ENCODE measurements at places on chromosomes 2 and 18. TPM values are rescaled to one million over a fixed set of nuclear protein-coding genes. Genes with fewer than 3 reads are reported as not detected.

GRCh38 chr2:52880872-52881271 lies 886.7 kb upstream of the CHAC2 start:
- no peak for DNase-seq

DNA sequence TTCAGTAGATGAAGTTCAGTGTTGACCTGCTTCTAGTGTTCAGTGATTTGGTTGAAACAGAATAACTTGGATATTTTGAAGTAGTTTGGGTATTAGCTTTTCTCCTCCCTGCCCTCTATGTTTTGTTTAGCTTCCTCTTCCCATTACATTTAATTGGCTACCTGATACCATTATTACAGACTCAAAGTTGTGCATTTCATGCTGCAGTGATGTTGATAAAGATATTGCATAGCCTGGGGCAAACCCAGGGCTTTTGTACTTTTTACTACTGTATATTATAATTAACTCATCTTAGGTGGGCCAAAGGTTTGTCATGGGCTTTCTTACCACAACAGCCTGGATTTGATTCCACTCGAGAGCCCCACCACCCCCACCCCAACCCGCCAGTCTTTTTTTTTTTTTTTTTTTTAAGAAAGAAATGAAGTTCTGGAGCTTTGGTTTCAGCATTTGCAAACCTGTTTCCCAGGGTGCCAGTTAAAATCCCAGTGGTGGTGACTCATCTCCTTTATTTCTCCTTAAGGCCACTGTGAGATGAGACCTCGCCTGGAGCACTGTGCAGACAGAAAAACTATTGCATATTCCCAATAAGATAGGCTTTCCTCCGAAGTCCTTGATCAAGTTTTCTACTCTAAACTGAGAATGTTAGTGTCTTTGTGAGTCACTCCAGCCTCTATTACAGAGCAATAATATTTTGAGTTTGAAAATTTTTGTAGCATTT lies 393.7 kb upstream of the FANCL start:
- no peak for DNase-seq

DNA sequence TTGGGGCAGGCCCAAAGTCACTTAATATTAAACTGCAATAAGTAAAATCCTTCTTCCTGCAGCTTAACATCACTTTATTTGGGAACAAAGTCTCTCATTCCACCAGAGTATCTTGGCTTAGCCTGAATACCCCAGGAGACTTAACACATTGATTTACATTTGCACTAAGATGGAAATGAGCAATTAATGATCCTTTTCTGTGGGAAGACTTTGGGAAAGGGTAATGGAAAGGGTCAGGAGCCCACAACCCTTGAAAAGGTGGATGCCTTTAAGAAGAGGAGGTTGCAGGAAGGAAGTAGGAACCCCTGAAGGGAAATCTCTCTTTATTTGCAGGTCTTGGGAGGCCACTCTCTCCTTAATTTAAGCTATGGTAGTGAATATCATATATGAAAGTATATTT lies 28.0 kb upstream of the BARD1 start:
- DNase-seq: no peak

DNA sequence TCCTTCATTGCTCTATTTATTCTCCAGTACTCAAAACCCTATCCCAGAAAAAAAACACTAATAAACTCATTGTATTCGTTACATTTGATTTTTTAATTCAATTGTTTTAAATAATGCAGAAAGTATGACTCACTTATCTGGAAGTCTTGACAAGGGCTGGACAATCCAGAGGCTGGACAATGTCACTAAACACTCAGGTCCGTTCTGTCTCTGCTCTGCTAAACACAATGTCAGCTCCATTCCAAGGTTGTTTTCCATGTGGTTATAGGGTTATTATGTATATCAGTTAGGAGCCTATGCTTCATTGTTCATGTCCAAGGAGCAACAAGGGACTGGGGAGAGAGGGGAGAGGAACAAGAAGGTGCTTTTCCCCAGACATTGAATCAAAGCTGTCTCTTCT lies 125.5 kb downstream of the IRS1 start:
- no peak for DNase-seq

GRCh38 chr2:184504252-184504651 lies 94.1 kb upstream of the ZNF804A start:
- DNase-seq: no peak

DNA sequence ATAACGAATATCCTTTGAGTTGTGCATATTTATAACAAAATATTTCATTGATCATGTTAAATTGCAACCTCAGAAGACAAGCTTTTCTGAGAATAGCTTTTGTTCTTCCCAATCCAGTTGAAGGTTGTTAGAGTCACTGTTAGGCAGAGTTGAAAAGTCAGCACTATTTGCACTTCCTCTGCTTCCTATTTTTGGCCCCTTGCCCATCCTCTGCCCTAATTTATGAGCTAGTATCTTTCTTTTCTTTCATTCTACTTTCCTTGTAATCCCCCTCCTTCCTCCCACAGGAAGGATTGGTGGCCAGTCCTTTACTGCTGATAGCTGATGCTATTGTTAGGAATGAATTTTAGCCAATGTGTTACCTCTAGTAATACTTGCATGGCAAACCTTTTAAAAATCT lies 4.9 kb downstream of the RALB start:
- DNase-seq: no peak

DNA sequence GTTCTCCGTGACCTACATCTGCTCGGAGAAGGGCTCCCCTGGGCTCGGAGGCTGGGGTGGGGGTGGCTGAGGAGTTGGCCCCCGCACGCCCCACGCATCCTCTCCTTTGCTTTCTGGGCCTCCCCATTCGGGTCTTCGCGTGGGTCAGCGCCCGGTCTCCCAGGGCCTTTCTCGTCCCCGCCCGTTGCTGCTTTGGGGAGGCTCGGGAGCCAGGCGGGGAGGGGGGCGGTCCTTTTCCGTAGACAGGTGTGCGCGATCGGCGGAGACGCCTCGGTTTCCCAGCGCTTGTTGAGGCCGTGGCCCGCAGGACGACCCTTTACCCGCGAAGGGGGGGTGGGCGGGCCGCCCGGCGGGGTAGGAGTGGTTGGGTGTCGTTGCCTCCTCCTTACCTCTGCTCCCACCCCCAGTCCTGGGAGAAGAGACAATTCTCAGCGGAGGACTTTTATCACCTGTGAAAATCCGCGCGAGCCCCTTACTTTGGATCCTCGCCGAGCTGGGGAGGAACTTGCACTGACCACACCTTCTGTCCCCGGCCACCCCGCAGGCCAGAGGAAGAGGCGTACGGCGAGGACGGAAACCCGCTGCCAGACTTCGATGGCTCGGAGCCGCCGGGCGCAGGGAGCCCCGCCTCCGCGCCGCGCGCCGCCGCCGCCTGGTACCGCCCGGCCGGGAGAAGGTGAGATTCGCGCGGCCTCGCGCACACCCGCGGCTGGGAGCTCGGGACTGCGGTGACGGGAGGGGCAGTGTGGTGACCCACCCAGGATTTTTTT lies 2.6 kb downstream of the ADCYAP1 start:
- no peak for DNase-seq

DNA sequence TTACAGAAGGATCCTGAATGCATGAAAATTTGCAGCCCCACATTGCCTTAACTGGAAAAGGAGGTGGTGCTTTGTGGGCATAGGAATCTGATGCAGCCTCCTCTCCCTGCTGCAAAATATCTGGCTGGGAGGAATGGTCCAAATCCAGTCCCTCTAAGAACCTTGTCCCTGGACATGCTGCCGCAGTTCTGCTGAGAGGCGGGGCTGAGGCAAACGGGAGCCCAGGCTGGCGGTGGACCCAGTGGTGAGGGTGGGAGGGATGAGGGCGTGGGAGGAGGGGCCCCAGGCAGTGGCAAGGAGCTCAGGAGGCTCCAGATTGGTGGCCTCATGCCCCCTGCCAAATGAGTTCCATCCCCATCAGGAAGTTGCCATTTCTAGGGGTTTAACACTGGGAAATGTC lies 36.2 kb downstream of the ZAP70 start:
- no peak for DNase-seq

GRCh38 chr2:88815697-88816096 lies 124.2 kb downstream of the RPIA start:
- no peak for DNase-seq

DNA sequence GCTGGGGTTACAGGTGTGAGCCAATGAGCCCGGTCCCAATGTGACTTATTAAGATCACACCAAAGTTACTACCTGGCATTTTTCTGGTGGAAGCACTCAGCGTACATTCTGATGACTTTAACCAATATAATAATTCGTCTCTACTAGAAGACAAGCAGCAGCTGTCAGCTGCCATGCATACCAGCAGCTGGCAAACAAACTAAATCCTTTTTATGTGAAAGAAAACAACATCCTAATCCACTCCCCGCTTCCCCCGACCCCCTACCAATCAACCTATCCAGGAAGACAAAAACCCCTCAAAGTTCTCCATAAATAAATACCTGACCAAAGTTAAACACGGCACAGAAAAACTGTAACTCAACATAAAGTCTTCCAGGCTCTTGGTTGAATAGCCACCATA lies 42.1 kb downstream of the GPR155 start:
- no peak for DNase-seq

- no peak for DNase-seq
These were observed 821.8 kb downstream of the MBD2 start for GRCh38 chr18:53402670-53403069.

- DNase-seq: no peak
These were observed 679 bp downstream of the CLK1 start for GRCh38 chr2:200863782-200864175.

DNA sequence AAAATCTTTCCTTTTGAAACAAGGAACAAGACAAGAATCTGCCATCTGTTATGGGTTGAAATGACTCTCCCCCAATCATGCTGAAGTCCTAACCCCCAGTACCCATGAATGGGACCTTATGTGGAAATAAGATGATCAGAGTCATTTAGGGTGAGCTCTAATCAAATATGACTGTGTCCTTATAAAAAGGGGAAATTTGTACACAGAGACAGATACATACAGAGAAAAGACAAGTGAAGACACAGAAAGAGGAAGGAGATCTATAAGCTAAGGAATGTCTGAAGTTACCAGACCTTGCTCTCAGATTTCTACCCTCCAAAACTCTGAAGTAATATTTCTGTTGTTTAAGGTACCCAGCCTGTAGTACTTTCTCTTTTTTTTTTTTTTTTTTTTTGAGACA lies 15.7 kb downstream of the TGFBRAP1 start:
- DNase-seq: no peak

DNA sequence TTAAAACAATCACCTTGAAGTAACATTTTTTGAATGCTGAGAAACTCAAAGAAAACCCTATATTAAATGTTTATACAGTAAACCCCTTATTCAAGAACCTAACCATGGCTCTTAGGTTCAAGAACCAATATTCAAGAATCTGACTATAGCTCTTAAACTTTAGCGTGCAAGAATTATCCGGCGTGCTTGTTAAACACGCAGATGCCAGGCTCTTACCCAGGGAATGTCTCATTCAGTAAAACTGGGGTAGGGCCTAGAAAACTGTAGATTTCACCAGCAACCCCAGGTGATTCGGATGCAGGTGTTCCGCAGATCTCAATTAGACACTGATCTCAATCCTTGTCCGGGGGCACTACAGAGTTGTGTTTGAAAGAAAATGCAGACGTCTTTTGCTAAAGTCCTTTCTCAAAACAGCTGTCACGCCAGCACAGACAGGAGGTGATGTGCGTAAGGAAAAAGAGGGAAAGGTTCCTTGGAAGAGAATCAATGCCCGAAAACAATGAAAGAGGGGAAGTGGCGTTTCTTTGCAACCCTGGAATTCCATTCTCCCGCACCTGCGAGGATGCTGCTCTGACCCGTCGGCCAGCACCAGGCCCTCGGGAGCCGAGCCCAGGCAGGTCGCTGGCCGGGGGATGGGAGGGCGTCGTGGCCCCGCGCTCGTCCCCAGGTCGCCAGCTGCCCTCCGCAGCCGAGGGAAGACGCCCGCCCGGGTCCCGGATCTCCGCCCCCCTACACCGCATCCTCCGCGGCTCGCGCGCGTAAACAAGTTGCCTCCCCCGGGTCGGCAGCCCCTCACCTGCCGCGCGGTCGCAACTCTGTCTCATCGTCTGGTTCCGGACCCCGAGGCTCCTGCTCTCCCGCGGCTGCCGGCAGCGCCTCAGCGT lies 851 bp downstream of the EIF2AK3 start:
- DNase-seq: peak; percentile 79

DNA sequence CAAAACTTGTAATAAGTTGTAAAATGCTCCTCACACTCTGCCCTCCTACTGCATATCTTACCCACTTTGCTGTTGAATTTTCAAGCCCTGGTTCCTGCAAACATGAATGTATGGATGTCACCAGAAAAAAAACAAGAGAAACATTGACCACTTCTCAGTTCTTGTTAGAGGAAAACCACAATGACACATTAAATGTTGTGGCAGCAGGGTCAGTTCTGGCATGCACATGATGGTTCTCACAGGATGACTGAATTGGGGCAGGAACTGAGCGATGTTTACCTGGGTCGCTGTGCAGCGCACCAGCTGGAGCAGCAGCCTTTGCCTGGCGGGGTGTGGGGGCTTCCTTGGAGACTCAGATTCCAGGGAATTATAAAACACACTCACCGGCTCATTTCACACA lies 14.0 kb upstream of the PRKCE start:
- DNase-seq: no peak

- no peak for DNase-seq
These were observed 84.9 kb upstream of the GLS start for GRCh38 chr2:190795686-190796085.

DNA sequence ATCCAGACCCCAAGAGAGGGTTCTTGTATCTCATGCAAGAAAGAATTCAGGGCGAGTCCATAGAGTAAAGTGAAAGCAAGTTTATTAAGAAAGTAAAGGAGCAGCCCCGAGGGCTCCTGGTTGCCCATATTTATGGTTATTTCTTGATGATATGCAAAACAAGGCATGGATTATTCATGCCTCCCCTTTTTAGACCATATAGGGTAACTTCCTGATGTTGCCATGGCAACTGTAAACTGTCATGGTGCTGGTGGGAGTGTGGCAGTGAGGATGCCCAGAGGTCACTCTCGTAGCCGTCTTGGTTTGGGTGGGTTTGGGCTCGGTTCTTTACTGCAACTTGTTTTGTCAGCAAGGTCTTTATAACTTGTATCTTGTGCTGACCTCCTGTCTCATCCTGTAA lies 750.2 kb upstream of the FANCL start:
- no peak for DNase-seq

GRCh38 chr18:32439802-32440201 lies 30.9 kb downstream of the GAREM1 start:
- DNase-seq: no peak

GRCh38 chr2:208010506-208010905 lies 14.8 kb downstream of the PLEKHM3 start:
- DNase-seq: no peak

GRCh38 chr2:226665306-226665831 lies 134.3 kb downstream of the IRS1 start:
- no peak for DNase-seq

GRCh38 chr2:226333388-226333787 lies 466.2 kb downstream of the IRS1 start:
- no peak for DNase-seq

- DNase-seq: no peak
These were observed 98.0 kb downstream of the MARCHF4 start for GRCh38 chr2:216274194-216274840.

GRCh38 chr2:224151680-224152310 lies 112.7 kb upstream of the SERPINE2 start:
- DNase-seq: no peak

GRCh38 chr18:34936772-34937171 lies 104.4 kb upstream of the MAPRE2 start:
- DNase-seq: no peak

The HTR2B gene
- not detected for total RNA-seq

The SLC4A3 gene
- 445 TPM for total RNA-seq

The VWA3B gene
- total RNA-seq: 0.38 TPM

The CEP68 gene
- total RNA-seq: 19.7 TPM

The BCS1L gene
- total RNA-seq: 51.1 TPM

The CROCC2 gene
- not detected for total RNA-seq

The NETO1 gene
- total RNA-seq: not detected
